Stimulated activated CD4-positive, alpha-beta T cell treated with anti-CD3 and anti-CD28 coated beads, Interleukin-4, amount 100 ng/mL, for 4 hours (primary cell): ENCODE measurements at places on chromosomes 13 and 19.
A peak's percentile ranks its signal among the peaks of the same experiment; 100 is the strongest.

DNA sequence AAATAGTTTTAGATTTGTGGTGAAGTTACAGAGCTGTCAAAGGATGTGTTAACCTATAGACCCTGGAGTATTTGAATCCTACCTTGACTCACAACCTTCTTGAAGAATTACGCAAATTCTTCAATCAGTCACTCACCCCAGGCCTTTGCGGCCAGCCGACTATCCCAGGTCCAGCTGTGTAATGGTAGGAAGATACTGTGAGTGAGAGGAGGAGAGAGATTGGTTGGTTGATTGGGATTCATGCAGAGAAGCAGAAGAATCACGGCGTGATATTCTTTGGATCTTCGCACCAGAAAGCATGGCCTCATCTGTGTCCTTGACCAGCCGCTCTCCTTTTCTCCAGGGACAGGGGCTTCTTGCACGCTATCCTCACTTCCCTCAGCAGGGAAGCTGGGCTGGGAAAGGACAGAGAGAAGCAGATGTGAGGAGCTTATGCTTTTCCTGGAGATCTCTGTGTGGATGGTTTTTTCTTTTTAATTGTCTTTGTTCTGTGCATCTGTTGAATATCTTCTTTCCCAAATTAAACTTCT lies 249.1 kb downstream of the GGACT start:
- DNase-seq: no peak

GRCh38 chr13:39776439-39776838 lies 121.0 kb downstream of the COG6 start:
- DNase-seq: no peak

DNA sequence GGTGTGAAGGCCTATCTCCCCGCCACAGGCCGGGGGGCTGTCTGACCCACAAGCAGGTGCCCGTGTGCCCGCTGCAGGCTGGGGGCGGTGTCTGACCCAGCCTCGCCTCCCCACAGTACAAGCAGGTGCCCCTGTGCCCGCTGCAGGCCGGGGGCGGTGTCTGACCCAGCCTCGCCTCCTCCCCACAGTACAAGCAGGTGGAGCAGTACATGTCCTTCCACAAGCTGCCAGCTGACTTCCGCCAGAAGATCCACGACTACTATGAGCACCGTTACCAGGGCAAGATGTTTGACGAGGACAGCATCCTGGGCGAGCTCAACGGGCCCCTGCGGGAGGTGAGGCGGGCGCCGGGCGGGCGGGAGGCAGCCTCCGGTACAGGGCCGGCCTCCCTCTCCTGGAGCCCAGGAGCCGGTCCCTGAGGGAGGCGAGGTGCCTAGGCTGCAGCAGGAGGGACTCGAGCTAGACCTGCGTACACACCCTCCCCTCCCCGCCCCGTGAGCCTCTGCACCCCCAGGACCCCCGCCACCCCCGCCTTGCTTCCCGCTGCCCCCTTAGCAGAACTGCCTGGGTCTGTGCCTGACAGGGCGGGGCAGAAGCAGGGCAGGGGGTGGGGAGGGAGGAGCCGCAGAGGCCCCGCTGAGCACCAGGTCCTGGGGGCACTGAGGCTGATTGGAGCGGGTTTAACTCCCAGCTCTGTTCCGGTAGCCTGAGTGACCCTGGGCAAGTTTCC lies 20.6 kb downstream of the HCN2 start:
- DNase-seq: no peak

GRCh38 chr19:33492951-33493350 lies 28.6 kb downstream of the PEPD start:
- DNase-seq: no peak

GRCh38 chr19:51147663-51148062 lies 5.6 kb downstream of the SIGLEC7 start:
- DNase-seq: no peak

- DNase-seq: no peak
Measured at GRCh38 chr13:110232142-110232541, 74.8 kb downstream of the COL4A1 start.

DNA sequence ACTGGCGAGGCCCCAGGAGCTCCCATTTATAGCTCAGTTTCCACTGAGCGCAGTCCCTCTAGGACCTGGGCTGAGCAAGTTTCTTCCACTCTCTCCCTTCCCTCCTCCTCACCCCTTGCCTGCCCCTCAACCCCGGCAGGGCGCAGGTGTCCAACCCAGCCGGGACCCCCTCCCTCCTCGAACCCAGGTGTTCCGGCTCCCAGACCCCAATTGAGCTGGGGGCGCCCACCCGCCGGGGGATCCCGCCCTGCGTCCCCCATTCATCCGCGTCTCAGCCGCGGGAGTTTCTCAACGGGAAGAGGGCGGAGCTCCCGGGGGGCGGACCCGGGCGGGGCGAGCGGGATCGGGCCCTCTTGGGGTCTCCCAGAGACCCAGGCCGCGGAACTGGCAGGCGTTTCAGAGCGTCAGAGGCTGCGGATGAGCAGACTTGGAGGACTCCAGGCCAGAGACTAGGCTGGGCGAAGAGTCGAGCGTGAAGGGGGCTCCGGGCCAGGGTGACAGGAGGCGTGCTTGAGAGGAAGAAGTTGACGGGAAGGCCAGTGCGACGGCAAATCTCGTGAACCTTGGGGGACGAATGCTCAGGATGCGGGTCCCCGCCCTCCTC lies at the start of gene KIRREL2:
TSS of gene KIRREL2 (plus strand) at position 366 of the 604 bp plus-strand sequence. CDS start at position 575, 209 bp downstream.
- DNase-seq: peak; percentile 10

DNA sequence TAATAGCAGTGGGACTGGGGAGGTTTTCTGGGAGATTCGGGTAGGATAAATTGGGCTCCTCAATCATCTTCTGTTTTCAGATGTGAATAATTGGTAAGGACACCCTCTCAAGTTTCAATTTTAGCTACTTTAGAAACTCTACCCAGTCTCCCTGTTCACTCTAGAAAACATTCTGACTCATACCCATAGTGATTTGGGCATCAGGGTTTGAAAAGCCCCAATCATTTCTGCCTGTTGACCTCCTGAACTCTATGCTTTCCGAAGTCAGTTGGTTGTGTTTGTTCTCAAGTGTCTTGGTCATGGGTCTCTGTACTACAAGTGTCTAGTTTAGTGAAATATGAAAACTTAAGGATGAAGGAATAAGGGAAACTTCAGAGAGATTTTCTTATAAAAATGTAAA lies 911.3 kb upstream of the GPC6 start:
- no peak for DNase-seq

GRCh38 chr19:57664269-57665127 lies 4.2 kb upstream of the ZSCAN4 start:
- peak; percentile 1 for DNase-seq

GRCh38 chr19:13597640-13598039 lies 91.4 kb upstream of the CACNA1A start:
- peak; percentile 28 for DNase-seq

- peak; percentile 60 for DNase-seq
Measured at GRCh38 chr19:10339380-10339960, at the start of gene ICAM3. ICAM3 (minus strand) TSS chr19:10339624; CDS start chr19:10339614, 10 bp downstream.

DNA sequence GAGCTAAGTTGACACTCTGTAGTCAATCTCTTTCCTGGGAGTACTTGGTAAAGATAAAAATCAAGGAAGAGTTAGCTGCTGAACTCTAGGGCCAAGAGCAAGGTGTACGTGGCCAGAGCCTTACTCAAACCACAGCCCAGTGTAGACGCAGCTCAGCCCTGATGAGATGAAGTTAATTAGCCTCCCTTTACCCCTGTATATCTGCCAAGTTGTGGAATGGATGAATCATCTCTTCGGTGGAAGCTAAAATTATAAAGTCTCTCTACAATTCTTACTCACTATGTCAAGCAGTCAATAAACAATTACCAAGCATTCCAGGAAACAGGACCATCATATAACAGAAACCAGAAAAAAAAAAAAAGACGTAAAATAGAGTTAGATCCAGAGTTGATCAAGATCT lies 146.9 kb upstream of the UFM1 start:
- DNase-seq: no peak

- peak; percentile 73 for DNase-seq
Measured at GRCh38 chr19:48501494-48502349, 9.9 kb downstream of the LMTK3 start.

- no peak for DNase-seq
Measured at GRCh38 chr13:44206434-44206833, 167.2 kb upstream of the SERP2 start.

DNA sequence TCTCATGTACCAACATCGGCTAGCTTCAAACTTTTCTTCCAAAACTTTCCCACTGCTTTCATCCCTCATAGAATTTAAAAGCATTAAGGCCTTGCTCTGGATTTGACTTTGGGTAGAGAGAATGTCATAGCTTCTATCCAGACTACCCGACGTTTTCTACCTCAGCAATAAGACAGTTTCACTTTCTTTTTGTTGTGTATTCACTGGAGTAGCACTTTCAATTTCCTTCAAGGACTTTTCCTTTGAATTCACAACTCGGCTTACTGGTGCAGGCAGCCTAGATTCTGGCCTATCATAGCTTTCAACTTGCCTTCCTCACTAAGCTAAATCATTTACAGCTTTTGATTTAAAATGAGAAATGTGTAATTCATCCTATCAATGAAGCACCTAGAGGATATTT lies 420.4 kb upstream of the GPC6 start:
- DNase-seq: no peak

DNA sequence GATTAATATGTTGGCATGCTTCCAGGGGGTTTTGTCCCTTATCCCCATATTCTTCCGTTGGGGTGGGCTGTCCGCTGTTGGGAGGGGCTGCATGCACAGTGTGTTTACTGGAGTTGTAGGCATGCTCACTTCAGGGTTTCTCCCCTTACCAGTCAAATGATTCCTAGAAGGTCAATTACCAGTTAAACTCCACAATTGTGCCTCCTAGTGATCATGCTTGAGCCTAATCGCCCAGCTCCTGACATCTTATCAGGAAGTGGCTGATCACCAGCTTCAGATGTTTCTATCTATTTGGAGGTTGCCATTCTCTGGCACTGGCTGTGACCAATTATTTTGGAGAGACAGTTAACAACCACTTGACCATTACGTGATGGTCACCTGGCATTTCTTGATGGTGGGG lies 1090.0 kb downstream of the SLITRK5 start:
- no peak for DNase-seq

- DNase-seq: peak; percentile 6
Measured at GRCh38 chr19:35585848-35586247, at the start of gene PMIS2. PMIS2 (plus strand) TSS chr19:35586173; CDS start chr19:35586260, 87 bp downstream.

DNA sequence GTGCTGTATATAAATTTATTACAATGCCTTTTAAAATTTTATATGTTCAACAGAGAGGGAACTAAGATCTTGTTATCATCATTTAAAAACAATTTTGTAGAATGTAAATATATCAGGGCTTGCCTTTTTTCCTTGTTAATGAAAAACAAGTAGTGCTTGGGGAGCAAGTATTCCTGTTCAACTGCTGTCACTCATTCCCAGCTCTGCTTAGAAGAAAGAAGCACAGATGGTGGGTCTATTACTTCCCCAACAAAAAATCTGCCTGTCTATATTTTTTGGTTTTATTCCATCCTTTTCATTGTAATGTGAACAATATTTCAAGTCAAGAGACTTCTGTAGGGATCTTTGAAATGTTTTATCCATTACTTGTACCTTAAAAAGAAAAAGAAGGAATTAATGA lies 503.9 kb downstream of the GPC5 start:
- DNase-seq: no peak

- no peak for DNase-seq
Measured at GRCh38 chr13:113364311-113364889, 470 bp upstream of the GRTP1 start.

DNA sequence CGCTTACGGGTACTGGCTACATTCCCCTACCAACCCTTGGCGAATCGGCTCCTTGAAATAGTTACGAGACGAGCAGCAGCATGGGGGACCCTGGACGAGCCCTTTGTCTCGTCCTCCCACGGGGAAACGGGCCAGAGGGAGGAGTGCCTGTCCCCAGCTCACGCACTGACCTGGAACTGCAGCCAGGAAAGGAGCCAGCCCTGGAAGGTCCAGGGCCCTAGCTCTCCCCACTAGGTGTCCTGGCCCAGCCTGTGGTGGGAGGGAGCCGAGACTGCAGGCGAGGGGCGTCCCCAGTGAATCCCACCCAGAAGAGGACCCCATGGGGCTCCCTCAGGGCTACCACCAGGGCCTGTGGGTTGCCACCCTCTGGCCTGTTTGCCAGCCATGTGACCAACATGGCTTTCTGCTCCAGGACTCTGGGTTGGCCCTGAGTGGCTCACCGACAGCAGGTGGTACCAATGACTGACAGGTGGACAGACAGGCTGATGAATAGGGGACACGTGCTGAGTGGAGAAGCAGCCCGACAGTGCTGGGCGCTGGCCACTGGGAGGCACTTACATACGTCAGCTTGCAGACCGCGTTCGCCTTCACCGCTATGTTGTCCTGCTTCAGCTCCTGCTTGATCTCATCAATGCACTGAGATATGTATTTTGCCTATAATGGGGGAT lies 13.2 kb downstream of the AP3D1 start:
- DNase-seq: no peak

DNA sequence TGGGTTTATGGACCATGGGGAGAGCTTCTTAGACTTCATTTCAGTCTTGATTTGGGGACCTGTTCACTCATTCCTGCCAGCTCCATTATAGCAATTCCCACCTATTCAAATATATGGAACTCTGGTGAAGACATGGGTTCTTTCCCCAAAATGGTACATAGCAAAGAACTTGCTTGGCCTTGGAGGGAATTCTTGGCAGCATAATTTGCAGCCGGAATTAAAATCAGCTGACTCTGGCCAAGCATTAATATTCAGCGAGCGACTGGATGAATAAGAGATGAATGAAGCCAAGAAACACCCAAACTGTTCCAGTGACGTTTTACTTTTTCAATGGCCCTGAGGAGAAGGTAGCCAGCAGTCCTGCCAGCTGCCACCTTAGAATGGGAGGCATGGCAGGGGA lies 88.4 kb upstream of the SOX1 start:
- DNase-seq: no peak

DNA sequence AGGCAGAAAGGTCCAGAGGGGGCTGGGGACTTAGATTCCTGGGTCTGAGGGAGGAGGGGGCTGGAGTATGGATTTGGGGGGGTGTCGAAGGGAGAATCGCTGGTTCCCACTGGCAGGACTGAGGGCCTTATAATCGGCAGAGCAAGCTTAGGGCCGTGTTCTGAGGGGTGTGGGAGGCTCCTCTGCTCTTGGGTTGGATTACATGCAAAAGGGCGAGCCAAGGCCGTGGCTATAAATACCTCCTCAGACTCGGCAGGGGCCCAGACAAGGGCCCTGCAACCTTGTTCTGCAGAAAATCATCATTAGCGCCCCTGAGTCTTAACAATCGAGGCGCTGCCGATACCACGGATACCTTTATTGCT lies 707 bp upstream of the MAMSTR start:
- no peak for DNase-seq

DNA sequence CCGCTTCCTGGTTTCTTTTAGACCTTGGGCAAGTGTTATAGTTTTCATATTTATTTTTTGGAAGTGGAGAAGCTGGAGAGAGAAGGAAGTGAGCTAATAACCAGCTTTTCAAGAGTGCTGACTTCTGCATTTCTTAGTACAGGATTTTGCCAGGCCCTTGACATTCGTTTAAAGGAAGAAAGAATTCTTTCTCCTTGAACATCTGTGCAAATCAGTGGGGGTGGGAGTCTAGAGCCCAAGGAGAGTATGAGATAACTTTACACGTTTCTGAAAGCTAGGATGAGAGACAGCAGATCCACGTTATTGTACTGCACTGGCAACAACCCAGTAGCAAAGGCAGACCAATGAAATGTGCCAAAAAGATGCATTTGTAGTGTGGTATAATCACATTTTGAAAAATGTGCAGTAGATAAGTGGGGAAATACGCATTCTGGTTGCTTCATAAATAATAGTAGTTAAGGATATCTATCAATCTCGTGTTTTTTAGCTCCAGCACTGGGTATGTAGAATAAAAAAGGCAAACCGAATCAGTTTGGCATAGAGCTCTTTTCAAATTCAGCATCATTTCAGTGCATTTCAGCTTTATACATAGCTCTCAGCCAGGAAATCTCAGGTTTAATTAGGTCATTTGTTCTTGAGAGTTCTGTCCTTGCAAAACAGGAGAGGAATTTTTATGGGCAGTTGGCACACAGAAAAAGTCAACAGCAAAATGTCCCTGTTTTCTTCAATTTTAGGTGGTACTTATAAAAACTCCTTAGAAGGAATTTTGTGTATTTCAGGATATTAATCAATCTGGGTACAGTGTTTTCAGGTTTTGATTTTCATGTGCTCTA lies 4.3 kb downstream of the RNF113B start:
- DNase-seq: no peak
